ENCODE measurements at places on chromosomes 11 and 22.

- DNase-seq = no peak
These were observed 44.2 kb downstream of the CLMP start for GRCh38 chr11:123150882-123151281.

- no peak for DNase-seq
These were observed 58.3 kb downstream of the PRR5L start for GRCh38 chr11:36354221-36355003.

DNA sequence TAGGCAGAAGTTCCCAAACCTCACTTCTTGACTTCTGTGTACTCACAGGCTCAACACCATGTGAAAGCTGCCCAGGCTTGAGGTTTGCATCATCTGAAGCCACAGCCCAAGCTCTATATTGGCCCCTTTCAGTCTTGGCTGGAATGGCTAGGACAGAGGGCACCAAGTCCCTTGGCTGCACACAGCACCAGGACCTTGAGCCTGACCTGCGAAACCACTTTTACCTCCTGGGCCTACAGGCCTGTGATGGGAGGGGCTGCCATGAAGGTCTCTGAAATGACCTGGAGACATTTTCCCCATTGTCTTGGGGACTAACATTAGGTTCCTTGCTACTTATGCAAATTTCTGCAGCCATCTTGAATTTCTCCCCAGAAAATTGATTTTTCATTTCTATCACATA is 288.3 kb upstream of the ZC3H12C start:
- DNase-seq = no peak

- no peak for DNase-seq
These were observed 3.4 kb downstream of the DGKZ start for GRCh38 chr11:46350695-46351094.

- DNase-seq = peak; percentile 22
These were observed 22.7 kb downstream of the BTBD10 start for GRCh38 chr11:13440100-13440855.

DNA sequence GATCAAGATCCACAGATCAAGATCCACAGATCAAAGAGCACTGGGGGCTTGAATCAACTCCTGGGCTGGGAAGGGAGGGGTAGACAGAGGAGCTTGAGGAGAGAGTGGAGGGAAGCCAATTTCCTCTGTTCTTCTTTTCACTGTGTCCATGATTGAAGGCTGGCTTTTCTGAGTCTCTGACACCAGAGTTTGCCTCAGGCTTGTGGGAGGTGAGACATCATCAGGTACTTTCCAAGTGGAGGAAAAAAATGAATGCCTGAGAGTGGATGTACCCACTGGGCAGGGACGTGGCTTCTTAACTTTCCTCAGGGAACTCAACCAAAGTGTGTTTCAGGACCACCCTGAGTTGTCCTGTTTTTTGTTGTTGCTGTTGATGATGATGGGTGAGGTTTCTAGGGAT is 11.0 kb upstream of the HEPHL1 start:
- no peak for DNase-seq

- DNase-seq = no peak
These were observed 31.6 kb upstream of the ZBTB16 start for GRCh38 chr11:114027926-114028325.

- DNase-seq = no peak
These were observed 54.3 kb downstream of the CTNND1 start for GRCh38 chr11:57815877-57816276.
